ENCODE measurements at places on chromosomes 6 and 20.
A peak's percentile ranks its signal among the peaks of the same experiment; 100 is the strongest.

DNA sequence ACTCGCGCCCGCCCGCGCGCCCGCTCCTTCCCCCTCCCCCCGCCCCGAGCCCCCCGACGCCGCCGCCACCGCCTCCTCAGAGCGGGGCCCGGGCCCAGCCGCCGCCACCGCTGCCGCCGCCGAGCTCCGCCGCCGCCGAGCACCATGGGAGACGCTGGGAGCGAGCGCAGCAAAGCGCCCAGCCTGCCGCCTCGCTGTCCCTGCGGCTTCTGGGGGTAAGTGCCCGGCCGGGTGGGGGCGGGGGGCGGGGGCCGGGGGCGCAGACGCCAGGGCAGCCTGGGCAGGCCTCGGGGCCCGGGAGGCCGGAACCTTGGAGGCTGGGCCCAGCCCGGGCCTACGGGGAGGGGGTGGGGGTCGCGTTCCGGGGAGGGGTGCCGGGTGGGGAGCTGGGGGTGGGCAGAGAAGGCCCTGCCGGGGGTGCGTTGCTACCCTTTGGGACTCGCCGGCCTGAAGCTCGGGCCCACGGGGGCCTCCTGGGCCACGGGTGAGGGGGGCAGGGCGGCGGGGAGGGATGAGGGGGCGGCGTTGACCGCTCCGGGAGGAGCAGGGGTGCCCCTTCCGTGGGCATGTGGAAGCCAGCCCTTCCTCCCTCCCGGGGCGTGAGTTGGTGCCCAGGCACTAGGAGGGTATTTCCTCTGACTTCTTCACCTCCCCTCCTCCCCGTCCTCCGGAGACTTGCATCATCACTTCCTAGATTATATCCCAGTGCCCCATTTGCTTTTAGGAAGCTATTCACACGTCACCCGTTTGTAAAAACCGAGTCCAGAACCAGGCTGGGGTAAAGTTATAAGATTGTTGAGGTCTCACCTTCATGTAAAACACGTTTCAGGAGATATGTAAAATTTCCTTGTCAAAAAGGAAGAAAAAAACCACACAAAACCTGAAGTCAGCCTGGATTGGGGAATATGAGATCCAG, 533 bp downstream of the ZFAND3 start:
- peak; percentile 65 for DNase-seq

DNA sequence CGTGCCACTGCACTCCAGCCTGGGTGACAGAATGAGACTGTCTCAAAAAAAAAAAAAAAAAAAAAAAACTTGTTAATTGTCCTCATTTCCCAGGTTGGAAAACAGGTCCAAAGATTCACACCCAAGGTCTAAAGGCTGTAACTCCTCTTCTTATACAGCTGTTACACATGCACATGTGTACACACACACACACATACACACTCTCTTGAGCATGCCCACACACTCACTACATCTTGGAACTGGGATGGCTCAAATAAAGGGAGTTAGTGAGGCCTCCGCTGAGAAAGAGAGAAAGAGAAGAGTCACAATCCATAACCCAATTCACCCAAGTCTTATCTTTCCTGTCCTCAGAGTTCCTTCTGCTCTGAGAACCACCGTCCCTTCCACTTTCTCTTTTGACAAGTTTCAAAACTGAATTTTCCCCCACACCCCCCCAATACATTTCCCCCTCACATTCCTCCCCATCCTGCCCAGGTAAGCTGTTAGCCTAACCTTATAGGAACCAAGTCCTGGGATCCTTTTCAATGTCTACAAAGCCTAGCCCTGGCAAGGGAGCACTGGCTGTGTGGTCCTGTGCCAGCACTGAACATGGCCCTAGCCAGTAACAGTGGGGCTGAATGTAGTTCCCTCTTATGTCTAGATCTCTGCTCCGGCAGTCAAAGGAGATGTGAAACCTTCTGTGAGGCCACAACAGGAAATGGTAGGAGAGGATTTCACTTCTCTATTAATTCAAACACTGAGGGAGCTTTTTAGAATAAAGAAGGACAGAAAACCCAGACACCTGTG, 3.2 kb upstream of the HLA-DMB start:
- peak; percentile 61 for DNase-seq

DNA sequence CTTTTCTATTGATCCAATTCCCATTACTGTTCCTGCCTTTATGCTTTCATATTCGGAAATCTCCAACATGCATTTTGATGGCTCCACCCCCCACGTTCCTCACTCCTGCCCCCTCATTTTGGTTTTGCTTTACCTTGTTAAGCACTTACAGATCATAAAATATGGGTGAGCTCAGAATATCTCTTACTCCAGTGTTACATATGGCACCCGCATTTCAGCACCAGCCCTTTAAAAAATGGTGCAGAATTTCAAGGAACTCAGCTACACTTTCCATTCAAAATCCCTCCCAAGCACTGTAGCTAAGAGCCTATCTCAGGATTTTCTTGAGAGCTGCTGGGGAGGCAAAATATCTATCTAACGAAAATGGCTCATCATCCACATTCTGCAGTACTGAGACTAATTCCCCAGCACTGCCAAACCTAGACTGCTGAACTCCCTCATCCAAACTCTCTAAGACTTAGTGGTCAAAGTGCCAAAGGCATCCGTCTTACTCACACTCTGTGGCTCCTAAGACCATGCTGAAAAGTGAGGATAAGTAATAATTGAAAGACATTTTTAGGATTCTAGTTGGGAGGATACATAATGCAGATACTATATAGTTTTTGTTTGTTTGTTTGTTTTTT, 7.8 kb downstream of the SGK1 start:
- no peak for DNase-seq

DNA sequence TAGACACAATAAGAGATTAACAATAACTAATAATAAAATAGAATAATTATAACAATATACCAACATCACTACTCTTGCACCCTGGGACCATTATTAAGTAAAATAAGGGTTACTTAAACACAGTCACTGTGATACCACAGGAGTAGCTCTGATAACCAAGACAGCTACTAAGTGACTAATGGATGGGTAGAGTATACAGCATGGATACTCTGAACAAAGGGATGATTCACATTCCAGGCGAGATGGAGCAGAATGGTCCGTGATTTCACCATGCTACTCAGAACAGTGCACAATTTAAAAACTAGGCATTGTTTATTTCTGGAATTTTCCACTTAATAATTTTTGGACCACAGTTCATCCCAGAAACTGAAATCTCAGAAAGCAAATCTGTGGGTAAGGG, 80.0 kb upstream of the FUT9 start:
- no peak for DNase-seq

- DNase-seq, result no peak
Measured at GRCh38 chr20:5766085-5766764, 16.0 kb downstream of the SHLD1 start.
